8988T (cell line): ENCODE measurements at places on chromosomes 4 and X.

DNA sequence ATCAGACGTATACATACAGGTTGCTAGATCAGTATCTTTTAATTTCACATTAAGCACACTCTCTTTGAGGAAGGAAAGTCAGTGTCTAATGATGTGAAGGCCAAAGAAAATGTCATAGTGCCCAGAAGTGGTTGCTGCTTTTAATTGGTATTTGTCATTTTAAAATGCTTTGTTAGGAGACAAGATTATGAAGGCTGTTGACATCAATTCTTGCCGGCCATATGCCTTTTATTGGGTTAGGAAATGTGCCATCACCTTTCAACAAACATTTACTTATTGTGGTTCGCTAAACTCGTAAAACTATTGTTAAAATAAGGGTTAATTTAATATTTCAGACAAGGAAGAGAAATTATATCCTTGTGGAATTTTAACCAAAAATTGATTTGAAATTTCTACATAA lies 32.2 kb downstream of the NFKB1 start:
- DNase-seq: no peak

- DNase-seq: no peak
Measured at GRCh38 chr4:56028165-56028564, 79.4 kb downstream of the CEP135 start.

- no peak for DNase-seq
Measured at GRCh38 chrX:43349363-43349762, 306.7 kb upstream of the MAOA start.

DNA sequence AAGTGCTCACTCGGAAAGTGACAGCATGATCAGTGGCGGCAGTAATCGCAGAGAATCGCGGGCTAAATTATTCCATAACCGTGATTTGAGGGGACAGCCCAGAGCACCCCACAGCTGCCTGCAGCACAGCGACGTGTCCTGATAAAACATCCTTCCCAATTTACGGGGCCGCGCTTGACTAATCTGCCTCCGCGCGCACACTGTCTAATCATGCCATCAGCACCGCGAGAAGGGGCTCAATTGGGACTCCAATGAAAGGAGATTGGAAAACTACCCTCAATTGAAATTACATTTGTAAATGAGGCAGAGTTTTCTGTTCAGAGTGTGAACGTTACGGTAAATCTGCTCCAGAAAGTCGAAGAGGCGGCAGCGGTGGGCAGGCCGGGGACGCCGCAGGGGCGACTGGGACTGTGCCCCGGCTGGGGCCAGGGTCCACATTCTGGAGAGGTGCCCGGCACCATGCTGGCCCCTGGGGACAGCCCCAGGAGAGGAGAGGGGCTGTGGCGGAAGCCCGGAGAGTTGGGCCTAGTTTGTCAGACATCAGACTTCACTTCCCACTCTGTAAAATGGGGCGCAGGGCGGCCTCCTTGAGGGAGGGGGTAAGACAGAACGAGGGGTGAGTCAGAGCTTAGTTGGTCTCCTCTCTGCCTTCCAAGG lies 107.7 kb downstream of the FAM53A start:
- DNase-seq: no peak

- no peak for DNase-seq
Measured at GRCh38 chr4:144284026-144284425, 143.5 kb upstream of the GYPA start.

- DNase-seq: no peak
Measured at GRCh38 chr4:94689155-94689860, 68.4 kb upstream of the BMPR1B start.

DNA sequence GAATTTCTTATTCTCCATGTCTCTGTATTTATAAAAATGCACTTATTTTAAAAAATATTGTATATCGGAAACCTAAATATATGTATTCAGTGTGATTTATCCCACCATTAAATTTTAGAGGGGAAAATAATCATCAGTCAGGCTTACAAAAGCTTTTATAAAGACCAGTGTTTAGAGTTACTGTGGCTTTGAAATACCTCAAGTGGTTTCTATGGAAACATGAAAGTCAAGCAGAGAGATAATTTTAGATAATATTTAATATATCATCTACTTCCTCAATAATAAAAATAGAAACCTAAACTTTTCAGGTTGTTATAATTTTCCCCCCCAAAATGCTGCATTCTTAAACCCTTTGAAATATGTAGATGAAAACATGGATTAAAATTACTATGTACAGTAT lies 332.9 kb upstream of the PITX2 start:
- no peak for DNase-seq

GRCh38 chr4:40238008-40238699 lies 41.3 kb downstream of the RHOH start:
- DNase-seq: no peak

DNA sequence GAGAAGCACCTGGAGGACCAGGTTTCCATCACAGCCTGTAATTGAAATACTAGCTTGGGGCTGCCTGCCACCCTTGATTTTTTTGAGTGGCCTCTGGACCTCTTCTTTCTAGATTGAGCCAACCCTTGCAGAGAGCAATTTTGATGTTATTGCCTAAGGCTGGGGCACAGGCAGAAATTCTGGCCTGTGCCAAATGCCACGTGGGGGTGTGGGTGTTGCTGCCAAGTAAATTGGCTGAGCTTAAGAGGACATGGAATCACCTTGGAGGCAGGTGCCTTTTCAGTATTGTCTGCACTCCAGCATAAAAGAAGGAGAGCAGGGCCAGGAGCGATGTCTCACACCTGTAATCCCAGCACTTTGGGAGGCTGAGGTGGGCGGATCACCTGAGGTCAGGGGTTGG lies 286.1 kb upstream of the PRPS2 start:
- no peak for DNase-seq

DNA sequence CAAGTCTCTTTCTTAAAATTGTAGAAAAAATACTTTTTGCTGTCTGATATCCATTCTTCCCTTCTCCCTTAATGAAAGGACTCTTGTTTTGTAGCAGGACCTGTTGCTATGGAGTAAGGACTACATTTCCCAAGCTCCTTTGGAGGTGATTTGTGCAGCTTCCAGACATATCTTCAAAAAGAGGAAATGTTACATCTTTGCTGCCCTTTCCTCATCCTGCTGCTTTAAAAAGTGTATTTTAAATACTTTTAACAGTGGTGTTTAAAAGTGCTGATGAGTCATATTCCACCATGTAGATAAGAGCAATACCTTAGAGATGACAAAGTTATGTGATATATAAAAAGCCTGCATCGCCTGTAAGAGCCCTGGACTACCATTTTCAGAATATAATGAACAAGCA lies 98.7 kb downstream of the CFAP299 start:
- DNase-seq: no peak

DNA sequence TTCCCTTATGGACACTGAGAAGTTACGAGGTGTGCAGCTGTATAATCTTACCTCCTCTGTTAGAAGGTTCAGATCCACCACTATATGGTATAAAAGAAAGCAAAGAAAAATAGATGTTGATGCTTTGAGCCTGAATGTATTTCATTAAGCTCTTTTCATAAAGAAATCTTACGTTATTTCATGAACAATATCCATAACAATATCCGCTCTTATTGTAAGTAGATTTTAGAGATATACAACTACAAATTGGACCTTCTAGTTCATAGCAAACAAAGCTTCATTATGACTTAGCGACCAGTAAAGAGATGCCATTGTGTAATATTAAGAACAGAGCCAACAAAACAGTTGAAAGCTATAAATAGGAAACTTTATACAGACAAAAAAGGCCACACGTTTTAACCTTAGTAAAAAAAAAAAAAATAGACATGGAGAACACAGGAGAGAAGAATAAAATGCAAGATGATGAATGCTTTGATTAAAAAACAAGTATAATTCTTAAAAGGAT lies 203.6 kb downstream of the PDGFC start:
- no peak for DNase-seq

GRCh38 chrX:110066488-110067225 lies 63.7 kb downstream of the TMEM164 start:
- DNase-seq: no peak

DNA sequence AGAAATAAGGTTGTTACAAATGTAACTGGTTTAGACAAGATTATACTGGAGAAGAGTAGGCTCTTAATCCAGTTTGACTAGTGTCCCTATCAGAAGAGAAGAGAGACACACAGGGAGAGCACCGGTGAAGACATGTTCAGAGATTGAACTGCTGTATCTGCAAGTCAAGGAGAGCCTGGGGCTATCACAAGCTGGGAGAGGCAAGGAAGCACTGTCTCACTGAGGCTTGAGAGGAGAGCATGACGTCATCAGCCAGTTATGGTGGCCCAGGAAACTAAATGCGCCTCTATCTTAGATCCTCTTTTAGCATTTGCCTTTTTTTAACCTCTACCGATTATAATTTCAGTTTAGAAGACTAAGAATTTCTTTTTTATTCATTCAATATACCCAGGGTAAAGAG lies 583.4 kb downstream of the TRAM1L1 start:
- no peak for DNase-seq

GRCh38 chr4:61992351-61992750 lies 792.2 kb downstream of the ADGRL3 start:
- no peak for DNase-seq

GRCh38 chrX:2220829-2221567 lies 279.8 kb downstream of the DHRSX start:
- no peak for DNase-seq

DNA sequence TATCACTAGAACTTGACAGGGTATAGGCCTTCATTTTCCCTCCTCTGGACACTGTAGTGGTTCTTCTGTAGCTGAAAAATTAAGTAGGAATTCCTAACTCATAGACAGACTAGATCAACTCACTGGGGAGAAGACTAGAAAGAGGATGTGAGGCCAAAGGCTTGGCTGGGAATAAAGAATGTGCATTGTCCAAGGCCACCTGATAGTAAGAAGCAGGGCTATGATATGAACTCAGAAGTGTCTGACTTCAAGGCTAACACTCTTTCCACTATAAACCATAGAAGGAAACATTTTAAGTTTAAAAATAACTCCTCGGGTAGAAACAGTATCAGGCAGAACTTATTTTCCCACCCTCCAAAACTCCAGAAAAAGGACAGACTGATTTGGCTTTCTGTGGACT lies 346.6 kb downstream of the OPHN1 start:
- DNase-seq: no peak

- DNase-seq: no peak
Measured at GRCh38 chrX:72395237-72395636, 89.5 kb upstream of the CITED1 start.

- no peak for DNase-seq
Measured at GRCh38 chr4:6546681-6547447, 28.1 kb upstream of the MAN2B2 start.

DNA sequence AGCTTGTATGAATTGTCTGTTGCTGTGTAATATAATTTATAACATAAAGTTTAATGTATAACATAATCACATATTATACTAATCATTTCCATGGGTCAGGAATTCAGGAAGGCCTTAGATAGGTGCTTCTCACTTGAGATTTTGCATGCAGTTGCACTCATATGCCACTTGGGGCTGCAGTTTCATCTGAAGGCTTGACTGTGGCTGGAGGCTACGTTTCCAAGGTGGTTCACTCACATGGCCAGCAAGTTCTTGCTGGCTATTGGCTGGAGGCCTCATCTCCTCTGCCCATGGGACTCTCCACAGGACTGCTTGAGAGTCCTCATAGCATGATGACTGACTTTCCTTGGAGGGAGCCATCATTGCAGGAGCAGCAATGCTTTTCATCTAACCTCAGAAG lies 53.4 kb upstream of the STX18 start:
- no peak for DNase-seq

DNA sequence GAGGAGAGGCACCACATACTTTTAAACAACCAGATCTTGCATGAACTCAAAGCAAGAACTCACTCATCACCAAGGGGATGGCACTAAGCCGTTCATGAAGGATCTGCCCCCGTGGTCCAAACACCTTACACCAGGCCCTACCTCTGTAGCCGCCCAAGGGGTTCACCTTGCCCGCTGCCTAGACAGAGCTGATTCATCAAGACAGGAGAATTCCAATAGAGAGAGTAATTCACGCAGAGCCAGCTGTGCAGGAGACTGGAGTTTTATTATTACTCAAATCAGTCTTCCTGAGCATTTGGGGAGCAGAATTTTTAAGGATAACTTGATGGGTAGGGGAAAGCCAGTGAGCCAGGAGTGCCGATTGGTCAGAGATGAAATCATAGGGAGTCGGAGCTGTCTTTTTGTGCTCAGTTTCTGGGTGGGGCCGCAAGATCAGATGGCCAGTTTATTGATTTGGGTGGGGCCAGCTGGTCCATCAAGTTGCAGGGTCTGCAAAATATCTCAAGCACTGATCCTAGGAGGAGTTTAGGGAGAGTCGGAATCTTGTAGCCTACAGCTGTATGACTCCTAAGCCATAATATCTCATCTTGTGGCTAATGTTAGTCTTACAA lies 364.7 kb downstream of the PCDH7 start:
- DNase-seq: no peak

- DNase-seq: no peak
Measured at GRCh38 chr4:175540151-175540550, 271.9 kb downstream of the GPM6A start.

- no peak for DNase-seq
Measured at GRCh38 chr4:71222661-71223060, 116.2 kb upstream of the SLC4A4 start.

DNA sequence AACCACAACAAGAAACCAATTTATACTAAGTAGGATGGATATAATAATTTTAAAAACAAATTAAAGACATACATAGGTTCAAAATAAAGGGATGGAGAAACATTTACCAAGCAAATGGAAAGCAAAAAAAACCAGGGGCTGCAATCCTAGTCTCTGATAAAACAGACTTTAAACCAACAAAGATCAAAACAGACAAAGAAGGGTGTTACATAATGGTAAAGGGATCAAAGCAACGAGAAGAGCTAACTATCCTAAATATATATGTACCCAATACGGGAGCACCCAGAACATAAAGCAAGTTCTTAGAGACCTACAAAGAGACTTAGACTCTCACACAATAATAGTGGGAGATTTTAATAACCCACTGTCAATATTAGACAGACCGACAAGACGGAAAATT lies 66.6 kb downstream of the ATRX start:
- DNase-seq: no peak

DNA sequence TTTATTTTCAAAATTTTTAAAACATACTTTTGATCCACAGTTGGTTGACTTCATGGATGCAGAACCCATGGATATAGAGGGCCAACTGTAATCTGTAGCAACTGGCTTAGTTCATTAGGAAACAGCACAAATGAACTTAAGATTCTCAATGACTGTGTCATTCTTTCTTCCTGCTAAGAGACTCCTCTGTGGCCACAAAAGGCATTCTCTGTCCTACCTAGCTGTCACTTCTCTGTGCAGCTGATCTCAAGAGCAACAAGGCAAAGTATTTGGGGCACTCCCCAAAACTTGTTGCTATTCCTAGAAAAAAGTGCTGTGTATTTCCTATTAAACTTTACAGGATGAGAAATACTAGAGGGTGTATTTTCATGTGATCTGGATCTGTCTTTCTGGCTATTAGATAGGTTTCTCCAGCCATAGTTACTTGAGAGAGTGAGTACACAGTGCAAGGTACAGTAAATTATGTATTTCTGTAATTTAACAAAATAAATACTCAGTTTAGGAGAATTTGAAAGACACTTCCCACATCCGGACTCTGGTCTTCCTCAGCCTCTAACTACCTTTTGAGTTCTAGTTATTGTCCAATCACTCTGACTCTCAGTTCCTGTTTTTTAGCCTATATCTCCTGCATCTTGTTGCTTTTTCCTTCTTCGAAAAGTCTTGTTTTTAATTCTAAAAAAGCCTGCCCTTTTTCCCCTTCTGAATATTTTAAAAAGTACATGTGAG lies 21.8 kb downstream of the TLR2 start:
- no peak for DNase-seq

- DNase-seq: peak; percentile 16
Measured at GRCh38 chr4:78776729-78777575, 802 bp downstream of the BMP2K start.
